Endodermal cell (in vitro differentiated cells): ENCODE measurements at places on chromosomes 6 and 20.

- no peak for DNase-seq
Observed at GRCh38 chr6:88119769-88120168, 46.4 kb downstream of the CNR1 start.

- DNase-seq = no peak
Observed at GRCh38 chr6:43173591-43174262, 2.7 kb downstream of the SRF start.

GRCh38 chr20:50460115-50460607, 50.0 kb upstream of the PTPN1 start:
- DNase-seq = no peak

- no peak for DNase-seq
Observed at GRCh38 chr6:111027219-111027618, 45.4 kb downstream of the RPF2 start.

- peak; percentile 46 for DNase-seq
Observed at GRCh38 chr20:25476106-25477013, 68.9 kb downstream of the GINS1 start.

GRCh38 chr6:73200735-73201134, 24.6 kb downstream of the KHDC1L start:
- no peak for DNase-seq

GRCh38 chr6:114033606-114034005, 62.7 kb upstream of the HDAC2 start:
- DNase-seq = no peak

- no peak for DNase-seq
Observed at GRCh38 chr6:116115781-116116180, 10.2 kb downstream of the COL10A1 start.

DNA sequence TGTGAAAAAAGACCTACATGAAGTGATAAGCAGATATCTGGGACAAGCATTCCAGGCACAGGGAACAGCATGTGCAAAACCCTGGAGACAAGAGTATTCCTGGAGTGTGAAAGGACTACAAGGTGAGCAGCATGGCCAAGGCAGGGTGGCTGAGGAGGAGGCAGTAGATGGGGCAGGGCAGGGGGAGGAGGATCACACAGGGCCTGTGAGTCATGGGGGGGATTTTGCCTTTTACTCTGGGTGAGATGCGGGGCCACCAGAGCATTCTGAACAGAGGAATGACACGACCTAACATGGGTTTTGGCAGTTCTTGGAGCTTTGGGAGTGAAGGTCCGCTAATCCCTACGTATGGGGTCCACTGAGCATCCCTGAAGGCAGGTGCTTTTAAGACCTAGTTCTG, 69.8 kb upstream of the CCN6 start:
- DNase-seq = no peak

DNA sequence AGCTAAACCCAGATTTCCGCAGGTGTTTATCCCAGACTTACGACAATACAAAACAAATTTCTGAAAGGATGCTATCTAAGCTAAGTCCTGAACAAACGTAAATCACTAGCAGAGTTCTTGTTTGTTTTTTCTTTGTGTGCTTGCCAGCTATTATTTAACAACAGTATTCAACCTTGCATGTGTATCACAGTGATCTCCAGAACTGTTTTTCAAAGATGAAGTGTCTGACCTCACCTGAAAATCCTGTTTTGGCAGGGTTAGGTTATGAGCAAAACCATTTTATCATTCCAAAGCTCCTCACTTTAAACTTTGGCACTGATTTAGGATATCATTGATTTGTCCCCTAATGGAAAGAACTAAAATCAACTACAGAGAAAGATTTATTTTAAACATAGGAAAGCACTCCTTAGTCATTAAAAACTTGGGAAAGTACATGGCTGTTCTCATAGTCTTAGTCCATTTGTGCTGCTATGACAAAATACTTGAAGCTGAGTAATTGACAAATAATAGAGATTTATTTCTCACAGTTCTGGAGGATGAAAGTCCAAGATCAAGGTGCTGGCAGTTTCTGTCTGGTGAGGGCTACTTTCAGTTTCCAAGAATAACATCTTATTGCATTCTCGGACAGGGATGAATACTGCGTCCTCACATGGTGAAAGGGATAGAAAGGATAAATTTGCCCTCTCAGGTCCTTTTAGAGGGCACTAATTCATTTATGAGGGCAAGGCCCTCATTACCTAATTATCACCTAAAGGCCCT, 20.8 kb upstream of the BMP5 start:
- no peak for DNase-seq
